ENCODE measurements at places on chromosomes 13 and 19.

GRCh38 chr19:46755853-46756543, 9.7 kb upstream of the STRN4 start:
- DNase-seq: no peak

- no peak for DNase-seq
These were observed at the start of gene FLT3 for GRCh38 chr13:28100150-28101121. Gene FLT3 (minus strand): TSS chr13:28100576. CDS start chr13:28100510, 66 bp downstream.

GRCh38 chr13:42283574-42283973, 11.6 kb downstream of the AKAP11 start:
- DNase-seq: no peak

DNA sequence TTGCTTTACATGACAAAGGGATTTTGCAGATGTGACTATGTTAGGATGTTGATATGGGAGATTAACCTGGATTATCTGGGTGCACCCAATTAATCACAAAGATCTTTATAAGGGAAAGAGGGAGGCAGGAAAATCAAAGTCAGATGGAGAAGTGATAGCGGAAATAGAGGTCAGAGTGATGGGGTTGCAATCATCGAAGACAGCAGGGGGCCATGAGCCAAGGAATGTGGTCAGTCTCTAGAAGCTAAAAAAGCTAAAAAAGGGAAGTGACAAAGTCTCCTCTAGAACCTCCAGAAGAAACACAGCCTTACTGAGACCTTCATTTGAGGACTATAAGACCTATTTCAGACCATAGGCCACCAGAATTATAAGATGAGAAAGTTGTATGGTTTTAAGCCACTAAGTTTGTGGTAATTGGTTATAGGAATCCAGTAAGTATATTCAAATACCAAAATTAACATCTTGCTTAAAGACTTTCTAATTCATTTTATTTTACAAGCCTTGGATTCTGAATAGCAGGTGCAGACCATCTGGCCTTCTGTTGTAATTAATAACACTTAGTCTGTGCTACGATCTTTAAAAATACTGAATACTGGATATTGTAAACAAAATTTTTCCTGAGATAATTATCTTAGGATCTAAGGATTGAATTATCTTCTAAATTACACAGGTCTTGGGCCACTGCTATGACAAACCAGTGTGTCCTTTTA, 493.4 kb upstream of the PCDH20 start:
- no peak for DNase-seq

- no peak for DNase-seq
These were observed 30.8 kb upstream of the NDFIP2 start for GRCh38 chr13:79450110-79450509.

DNA sequence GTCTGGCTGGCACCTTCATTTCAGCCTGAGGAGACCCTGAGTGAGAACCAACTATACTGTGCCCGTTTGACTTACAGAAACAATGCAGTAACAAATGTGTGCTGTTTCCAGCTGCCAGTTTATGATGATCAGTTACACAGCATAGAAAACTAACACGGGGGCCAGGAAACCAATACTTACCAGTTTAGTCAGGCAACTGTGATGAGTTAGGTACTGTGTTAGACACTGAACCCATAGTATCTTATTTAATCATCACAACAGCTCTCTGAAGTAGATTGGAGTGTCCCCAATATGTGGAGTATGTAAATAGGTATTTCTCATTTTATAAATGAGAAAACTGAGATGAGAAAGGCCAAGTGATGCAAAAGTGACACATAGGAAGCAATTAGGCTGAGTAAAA, 620.9 kb upstream of the KLF12 start:
- DNase-seq: no peak

GRCh38 chr19:7832009-7832408, 2.0 kb downstream of the EVI5L start:
- DNase-seq: no peak

DNA sequence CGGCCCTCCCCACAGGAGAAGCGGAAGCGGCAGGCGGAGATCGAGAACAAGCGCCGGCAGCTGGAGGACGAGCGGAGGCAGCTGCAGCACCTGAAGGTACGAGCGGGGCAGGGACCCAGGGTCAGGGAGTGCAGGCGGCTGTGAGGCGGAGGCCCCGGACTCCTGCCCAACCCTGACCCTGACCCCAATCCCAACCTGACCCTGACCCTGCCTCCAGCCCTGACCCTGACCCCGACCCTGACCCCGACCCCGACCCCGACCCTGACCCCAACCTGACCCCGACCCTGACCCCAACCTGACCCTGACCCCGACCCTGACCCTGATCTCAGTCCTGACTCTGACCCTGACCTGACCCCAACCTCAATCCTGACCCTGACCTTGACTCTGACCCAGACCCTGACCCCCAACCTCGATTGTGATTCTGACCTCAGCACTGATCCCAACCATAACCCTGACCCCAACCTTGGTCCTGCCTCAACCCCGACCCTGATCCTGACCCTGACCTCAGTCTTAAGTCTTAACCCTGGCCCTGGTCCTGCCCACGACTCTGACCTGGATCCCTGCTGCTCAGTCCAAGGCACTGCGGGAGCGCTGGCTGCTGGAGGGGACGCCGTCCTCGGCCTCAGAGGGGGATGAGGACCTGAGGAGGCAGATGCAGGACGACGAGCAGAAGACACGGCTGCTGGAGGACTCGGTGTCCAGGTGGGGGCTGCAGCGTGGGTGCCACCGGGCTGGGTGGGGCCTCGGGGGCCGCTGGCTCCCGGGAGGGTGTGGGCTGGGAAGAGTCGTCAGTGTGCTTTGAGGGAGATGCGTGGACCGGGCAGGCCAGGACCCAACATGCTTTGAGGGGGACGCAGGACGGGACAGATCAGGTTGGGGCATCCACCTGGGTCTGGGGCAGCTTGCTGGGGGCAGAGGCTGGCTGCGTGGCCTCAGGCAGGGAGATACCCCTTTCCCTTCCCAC, 18.5 kb downstream of the PALM start:
- no peak for DNase-seq

GRCh38 chr19:44644402-44645016, 799 bp downstream of the PVR start:
- no peak for DNase-seq

DNA sequence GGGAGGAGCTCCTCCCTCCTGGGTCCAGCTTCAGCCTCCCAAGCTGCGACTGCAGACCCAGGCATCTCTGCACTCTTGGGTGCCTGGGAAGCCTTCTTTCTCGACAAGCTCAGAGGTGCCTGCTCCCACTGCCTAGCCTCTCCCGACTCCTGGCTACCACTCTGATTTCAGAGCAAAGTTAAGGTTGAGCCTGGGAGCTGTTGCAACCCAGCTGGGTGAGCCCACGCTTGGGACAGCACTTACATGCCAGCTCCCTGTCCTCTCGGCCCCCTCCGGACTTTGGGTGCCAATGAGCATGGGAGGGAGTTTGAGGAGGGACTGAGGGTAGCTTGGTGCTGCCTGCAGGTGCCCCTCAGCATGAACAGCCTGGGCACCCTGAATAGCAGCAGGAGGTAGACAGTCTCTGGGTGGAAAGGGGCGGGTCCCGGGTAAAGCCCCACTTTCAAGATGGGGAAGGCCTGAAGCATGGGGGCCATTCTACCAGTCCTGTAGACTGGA, 1383.4 kb upstream of the PCDH20 start:
- no peak for DNase-seq

DNA sequence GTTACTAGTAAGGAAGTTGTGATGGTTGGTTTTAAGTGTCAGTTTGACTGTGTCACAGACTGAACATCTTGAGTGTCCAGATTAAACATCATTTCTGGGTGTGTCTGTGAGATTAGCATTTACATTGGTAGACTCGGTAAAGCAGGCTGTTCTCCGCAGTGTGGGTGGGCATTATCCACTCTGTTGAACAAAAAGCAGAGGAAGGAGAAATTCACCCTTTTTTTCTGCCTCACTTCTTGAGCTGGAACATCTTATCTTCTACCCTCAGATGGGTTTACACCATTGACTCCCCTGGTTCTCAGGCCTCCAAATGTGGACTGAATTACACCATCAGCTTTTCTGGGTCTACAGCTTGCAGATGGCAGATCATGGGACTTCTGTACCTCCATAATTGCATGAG, 63.7 kb upstream of the ZDHHC20 start:
- no peak for DNase-seq

DNA sequence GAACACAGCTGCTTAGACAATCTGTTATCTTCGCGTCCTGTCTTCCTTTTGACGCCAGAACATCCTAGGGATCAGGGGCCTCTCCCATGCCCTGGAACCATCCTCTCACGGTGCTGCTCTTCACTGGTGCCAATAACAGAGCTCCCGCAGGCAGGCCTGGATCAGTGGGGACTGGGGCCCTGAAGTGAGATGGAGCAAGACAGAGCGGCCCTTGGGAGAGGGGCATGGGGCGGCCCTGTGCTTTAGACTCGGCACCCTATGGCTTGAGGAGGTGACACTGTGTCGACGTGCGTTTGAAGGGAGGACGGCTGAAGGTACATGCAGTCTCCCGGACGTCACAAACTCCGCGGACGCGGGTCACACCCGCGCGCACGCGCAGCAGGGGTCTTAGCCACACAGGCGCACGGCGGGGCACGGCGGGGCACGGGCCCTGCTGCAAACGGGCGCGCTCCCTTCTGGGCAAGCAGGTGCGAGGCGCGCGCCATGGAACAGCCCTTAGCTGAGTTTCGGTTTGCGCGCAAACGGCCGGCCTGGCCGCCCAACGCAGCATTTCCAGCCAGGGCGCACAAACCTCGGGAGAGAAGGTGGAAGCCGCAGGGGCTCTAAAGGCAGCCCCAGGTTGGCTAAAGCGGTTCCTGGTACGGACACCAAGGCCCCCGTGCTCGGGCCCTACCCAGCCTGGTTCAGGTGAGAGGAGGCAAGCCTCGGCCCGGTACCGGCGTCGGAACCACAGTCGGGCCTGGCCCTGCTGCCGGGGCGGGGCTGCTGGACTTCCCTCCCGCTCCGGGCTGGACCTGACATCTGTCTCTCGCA, 16.5 kb upstream of the RNF17 start:
- DNase-seq: no peak

DNA sequence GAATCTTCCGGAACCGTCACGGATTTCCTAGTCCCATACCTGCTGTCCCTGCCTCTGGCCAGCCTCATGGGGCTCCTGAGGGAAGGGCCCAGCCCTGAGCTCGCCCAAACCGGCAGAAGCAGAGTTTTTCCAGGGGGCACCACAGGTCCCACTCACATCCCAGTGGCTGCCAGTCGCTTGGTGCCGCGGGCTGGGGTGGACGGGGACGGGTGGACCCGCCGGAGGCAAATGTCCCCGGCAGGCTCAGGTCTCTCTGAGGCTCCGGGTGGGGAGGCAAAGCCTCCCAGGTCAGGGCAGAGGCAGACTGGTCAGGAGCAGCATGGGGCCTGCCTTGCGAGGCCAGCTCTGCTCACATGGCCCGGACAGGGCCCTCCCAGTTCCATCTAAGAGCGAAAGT, 24.8 kb downstream of the ADPRHL1 start:
- no peak for DNase-seq

DNA sequence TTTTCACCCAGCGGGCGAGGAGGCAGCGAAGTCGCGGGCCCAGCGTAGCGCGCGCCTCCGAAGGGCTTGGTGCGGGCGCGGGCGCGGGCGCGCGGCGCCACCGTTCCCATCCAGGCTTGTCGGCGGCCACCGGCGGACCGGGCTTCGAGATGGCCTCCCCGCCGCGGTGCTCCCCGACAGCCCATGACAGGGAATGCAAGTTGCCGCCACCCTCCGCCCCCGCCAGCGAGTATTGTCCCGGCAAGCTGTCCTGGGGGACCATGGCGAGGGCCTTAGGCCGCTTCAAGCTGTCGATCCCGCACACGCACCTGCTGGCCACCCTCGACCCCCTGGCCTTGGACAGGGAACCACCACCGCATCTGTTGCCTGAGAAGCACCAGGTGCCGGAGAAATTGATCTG, at the start of gene WDR88:
WDR88 (plus strand) TSS at position 94 of the 400 bp plus-strand sequence; CDS start at position 150, 56 bp downstream.
- no peak for DNase-seq

GRCh38 chr13:20826843-20827560, 53.2 kb upstream of the EEF1AKMT1 start:
- DNase-seq: no peak

DNA sequence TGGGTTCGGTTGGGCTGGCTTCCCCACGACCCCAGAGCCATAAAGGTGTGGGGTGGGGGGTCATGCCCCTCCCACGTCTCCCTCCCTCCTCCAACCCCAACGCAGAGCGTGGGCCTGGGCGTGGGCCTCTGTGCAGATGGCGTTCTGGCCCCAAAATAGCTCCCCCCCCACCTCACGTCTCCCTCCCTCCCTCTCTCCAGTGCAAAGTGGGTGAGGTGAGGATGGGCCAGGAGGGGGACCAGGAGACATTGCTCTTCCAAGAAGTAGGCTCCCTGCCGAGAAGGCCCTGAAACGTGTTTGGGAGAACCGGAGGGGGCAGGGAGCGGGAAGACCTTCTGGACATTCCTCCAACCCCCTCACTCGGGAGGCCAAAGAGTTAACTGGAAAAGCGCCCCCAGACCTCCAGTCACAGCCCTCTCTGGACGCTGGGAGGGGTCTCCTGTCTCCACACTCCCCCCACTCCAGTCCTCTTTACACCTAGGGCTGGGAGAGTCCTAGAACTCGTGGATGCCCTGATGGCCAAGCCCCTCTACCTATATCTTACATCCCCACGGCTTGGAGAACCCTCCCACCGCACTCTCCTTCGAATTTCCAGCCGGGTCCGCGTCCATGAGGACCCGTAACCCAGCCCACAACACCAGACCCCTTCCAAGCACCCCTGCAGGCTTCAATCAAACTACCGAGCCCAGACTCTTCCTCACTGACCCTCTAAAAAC, 855 bp downstream of the UNC13A start:
- DNase-seq: no peak

- no peak for DNase-seq
These were observed 1.4 kb upstream of the FDX2 start for GRCh38 chr19:10317045-10317856.

DNA sequence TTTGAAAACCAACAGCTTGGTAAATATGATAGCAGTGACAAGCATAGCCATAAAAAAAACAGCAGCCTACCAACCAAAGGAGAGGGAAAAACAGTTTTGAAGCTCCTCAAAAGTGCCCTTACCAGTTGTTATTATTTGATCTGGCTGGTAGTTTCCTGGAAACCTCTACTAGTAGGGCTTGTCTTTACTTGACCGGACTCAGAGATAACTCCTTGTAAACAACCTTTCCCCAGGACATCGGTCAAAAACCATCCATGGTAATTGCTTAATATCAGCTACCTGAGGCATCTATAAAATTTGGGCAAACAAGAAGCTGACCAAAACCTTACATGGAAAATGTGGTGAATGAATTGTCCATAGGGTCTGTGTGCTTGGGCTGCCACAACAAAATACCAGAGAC, 210.9 kb downstream of the FGF14 start:
- DNase-seq: no peak

GRCh38 chr13:57253551-57253950, 86.6 kb downstream of the PRR20E start:
- no peak for DNase-seq

GRCh38 chr19:993361-993830, 6.8 kb upstream of the GRIN3B start:
- no peak for DNase-seq

GRCh38 chr19:33805313-33805712, 8.6 kb downstream of the KCTD15 start:
- no peak for DNase-seq

GRCh38 chr13:27001705-27002104, 169.9 kb downstream of the USP12 start:
- no peak for DNase-seq

DNA sequence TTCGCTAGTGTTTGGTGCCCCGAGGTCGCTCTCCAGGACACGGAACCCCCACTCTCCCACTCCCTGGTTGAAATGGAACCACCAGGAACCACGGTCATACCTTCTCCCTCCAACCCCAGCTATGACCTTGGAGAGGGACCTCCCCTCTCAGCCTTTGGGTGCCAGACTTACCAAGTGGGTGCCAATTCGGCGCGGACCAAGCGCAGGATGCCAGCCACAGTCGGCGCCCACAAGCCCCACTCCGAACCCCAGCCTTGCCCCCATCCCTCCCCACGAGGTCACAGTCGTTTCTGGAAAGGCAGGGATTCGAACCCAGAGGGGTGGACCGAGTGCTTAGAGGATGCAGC, 910 bp downstream of the PDE4C start:
- DNase-seq: no peak

All from stimulated activated CD8-positive, alpha-beta memory T cell treated with anti-CD3 and anti-CD28 coated beads, Interleukin-15, amount 100 ng/mL, for 4 hours (primary cell).